ENCODE measurements at places on chromosomes 16 and 17.

DNA sequence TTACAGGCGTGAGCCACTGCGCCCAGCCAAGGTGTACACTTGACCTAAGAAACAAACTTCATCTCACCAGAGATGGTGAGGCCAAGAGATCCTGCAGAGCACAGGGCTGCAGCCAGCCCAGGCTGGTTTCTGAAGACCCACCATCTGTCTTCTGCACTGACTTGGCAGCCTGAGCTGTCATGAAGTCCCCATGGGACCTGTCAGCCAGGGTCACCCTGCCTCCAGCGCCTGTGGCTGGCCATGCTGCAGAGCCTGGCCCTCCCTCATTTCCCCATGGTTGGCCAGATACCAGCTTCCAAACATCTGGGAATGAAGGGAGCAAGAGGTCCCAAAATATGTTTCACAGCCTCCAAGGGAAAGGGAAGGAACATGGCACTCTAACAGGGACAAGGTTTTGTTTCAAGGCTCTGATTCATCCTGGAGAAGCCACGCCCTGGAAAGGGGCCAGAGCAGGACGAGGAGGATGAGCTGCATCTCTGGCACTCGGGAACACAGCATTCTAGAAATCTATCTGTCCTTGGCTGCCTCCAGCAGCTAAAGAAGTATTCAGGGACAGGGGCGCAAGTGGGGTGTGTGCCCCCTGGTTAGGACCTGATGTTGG lies 45.3 kb downstream of the DDX19A start:
- no peak for DNase-seq

DNA sequence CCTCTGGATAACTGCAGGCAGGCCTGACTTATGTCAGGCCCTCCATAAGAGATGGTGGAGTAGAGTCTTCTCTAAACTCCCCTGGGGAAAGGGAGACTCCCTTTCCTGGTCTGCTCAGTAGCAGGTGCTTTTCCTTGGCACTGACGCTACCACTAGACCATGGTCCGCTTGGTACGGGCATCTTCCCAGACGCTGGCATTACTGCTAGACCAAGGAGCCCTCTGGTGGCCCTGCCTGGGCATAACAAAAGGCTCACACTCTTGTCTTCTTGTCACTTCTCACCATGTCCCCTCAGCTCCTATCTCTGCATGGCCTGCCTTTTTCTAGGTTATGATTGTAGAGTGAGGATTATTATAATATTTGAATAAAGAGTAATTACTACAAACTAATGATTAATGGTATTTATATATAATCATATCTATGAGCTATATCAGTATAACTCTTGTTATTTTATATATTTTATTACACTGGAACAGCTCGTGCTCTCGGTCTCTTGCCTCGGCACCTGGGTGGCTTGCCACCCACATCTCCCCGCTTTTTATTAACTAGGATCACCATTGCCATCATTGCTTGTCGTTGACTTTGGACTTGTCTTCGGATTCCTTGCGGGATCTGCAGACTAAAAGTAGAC lies 59.8 kb upstream of the ARL4D start:
- peak; percentile 68 for DNase-seq

- DNase-seq = no peak
These were observed 8.4 kb downstream of the PER1 start for GRCh38 chr17:8143581-8144400.

DNA sequence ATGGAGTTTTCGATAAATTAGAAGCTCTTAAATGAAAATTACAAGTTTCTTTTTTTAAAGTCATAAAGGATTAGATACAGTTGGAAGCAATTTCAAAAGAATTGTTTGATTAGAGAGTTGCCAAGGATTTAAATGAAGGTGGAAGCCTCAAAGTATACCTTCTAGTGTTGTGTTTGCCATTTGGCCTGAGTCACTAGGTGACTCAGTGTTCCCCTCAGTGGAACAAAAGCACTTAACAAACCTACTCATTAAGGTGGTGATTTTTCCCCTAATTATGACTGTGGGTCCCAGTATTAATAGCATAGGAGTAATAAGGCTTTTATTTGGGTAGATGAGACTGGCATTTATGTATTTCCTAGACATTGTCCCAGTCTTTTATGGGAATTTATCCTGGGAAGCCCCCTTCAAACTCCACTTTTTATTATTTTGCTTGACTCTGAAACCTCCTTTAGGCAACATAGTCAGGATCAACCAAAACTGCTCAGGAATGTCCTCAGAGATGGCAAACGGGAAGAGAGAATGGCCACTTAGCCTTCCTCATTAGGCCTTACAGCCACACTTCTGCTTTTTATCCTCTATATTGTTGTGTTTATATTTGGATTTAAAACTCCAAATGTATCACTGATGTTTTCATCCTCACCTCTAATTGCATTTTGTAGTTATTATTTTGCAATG lies 161.0 kb downstream of the FTO start:
- DNase-seq = no peak

DNA sequence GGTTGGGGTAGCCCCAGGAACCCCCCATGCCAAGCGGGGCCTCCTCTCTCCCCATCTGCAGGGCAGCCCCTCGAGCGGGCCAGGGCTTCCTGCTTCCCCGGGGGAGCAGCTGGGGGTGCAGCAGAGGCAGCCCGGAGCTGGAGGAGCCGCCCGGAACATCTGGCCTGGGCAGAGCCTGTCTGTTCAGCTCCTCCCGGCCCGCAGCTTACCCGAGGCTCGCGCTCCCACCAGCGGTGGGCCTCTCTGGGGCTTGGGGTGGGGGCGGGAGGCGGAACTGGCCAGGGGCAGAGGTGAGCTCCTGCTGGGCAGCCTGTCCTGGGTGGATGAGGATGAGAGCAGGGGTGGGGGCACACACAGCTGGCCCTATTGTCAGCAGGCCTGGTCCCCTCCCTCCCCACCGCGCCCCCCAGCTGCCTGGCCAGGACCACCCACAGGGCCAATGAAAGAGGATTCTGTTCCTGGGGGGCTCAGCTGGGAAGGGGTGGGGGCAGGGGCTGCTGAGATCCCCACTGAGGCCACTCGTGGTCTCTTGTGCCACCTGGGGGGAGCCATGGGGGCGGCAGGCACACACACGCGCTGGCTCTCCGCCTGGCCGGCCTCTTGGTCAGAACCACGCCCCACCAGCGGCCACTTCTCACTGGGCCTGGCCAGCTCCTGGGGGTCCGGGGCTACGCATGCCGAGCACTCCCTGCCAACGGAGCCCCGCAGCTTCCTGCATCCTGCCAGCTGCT lies 34.7 kb downstream of the BAHCC1 start:
- no peak for DNase-seq

- no peak for DNase-seq
These were observed 1216.3 kb upstream of the GOT2 start for GRCh38 chr16:59950431-59950830.

- DNase-seq = no peak
These were observed 35.8 kb downstream of the ST3GAL2 start for GRCh38 chr16:70402916-70403659.

GRCh38 chr16:72474501-72475123 lies 302.7 kb upstream of the PMFBP1 start:
- peak; percentile 22 for DNase-seq

- no peak for DNase-seq
These were observed 222 bp downstream of the ZG16B start for GRCh38 chr16:2830355-2830695.

GRCh38 chr17:76868176-76868668 lies at the start of gene MGAT5B:
Gene MGAT5B (plus strand): TSS chr17:76868404. CDS start chr17:76869030, 626 bp downstream.
- DNase-seq = peak; percentile 70

DNA sequence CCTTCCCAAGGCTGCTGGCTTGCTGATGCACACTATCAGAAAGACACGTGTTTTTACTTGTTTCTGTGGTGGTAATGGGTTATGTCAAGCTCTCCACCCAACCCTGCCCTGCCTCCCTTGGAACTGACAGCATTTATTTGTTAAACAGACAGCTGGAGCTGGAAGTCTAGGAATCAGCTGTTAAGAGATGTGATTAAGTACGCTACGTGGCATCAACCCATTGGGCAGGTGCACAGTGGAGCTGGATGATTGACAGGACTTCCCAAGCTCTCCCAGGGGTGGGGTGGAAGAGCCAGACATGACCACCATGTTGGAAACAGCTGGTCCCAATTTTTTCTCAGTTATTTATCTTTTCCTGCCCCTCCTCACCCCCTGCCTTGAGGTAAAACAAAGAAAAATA lies 49.4 kb downstream of the ADAMTS18 start:
- no peak for DNase-seq

GRCh38 chr17:67686241-67686640 lies 31.5 kb upstream of the NOL11 start:
- no peak for DNase-seq

DNA sequence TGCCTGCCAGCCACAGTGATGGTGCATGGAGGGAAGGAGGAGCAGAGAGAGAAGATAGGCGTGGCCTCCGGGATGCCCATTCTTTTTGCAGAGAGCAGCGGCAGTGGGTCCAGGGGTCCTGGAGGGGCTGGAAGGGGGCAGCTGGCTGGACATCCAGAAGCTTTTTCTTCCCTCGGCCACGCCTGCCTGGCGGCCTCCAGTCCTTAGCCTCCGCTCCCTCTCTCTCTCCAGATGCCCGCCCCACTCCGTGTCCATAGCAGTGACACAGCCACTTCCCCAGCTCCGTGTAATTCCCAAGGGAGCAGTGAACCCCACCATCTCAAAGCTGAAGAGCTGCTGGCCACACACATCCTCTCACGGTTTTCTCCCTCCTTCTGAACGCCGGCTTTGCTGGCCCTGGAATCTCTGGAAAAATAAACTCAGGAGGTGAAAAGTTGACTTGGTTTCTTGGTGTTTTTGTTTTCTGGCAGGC lies 26.3 kb upstream of the CDC42EP4 start:
- no peak for DNase-seq

DNA sequence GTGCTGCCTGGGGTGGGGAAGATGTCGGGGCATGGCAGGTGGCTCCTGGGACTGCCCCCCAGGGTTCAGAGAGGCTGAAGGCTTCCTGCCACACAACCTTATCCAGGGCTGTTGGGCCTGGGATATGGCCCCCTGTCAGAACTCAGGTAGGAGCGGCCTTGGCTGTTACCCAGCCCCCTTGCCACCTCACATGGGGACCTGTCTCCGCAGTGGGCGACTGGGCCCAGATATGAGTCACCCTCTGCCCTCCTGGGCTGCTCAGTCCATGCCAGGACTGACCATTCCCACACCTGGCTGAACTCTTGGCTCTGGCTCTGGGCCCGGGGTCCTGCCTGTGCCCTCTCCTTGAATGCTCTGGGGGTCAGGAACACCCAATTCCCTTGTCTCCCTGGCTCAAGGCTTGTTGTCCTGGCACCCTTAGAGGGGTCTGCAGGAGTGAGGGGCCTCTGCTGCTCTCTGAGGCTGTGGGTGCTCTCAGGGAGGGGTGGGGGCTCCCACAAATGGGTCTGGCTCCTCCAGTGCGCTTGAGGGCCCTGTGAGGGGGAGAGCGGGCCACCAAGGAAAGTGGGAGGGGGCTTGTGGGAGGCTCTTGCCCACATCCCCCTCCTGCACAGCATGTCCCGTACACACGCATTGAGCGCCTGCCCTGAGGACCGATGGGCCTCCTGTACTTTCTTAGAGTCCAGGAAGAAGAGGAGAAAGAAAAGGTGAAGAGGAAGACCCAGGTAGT lies 36.0 kb downstream of the LGALS9 start:
- DNase-seq = no peak

DNA sequence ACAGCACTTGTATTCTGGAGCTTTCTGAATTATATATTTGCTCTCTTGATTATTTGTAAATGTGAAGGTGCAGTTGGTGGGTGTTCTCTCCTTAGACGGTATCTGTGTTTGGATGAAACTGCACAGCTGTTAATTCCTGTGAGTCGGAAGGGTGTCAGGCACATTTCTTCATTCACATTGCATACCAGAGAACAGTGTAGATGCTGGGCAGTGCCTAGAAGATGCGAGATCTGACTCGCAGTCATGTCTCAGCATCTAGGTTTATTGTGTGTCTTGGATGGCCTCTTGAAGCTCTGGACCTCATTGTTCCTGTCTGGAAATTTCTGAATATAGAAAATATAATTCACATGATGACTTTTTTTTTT lies 61.2 kb downstream of the CLEC16A start:
- no peak for DNase-seq

- DNase-seq = no peak
These were observed 204.4 kb upstream of the HS3ST3A1 start for GRCh38 chr17:13806092-13806491.

DNA sequence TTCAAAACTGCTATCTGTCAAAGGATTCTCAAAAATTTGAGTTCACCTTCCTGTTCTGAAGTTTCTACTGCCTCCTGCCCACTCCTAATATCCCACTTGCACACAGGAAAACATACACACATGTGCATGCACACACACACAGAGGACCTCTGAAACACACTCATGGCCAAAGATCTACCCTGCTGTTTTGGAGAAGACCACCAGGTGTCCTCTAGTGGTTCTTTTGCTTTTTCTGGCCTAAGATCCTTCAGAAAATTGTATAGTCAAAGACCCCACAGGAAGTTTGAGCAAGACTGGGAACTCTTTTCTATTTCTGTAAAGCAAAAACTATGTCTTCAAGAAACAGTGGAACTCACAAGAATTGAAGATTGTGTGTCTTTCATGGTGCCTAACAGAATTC lies 90.2 kb downstream of the CDH8 start:
- DNase-seq = no peak

DNA sequence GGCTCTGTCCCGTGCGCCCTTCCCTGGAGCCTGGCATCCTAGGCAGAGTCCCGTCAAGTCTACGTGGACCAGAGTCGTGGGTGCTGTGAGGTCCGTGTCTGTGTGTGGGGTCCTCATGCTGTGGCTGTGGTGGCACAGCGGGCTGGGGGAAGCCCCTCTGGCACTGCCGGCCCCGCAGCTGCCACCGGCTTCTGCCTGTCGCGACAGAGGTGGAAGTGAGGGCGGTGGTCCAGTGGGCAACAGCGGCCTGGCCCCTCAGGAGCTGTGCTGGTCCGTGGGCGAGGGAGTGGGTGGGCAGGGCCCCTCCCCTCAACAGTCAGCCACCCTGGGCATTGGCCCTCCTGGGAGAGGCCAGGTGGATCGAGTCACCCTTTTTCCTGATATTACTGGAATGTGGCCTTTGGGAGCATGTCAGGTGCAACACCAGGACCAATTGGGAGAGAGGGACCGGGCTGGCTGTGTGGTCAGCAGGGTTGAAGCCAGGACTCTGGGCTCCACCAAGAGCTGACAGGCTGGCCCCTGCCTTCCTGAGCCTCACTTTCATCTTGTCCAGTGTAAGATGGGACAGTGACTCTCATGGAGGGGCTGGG lies 11.9 kb downstream of the BAIAP2 start:
- DNase-seq = no peak

DNA sequence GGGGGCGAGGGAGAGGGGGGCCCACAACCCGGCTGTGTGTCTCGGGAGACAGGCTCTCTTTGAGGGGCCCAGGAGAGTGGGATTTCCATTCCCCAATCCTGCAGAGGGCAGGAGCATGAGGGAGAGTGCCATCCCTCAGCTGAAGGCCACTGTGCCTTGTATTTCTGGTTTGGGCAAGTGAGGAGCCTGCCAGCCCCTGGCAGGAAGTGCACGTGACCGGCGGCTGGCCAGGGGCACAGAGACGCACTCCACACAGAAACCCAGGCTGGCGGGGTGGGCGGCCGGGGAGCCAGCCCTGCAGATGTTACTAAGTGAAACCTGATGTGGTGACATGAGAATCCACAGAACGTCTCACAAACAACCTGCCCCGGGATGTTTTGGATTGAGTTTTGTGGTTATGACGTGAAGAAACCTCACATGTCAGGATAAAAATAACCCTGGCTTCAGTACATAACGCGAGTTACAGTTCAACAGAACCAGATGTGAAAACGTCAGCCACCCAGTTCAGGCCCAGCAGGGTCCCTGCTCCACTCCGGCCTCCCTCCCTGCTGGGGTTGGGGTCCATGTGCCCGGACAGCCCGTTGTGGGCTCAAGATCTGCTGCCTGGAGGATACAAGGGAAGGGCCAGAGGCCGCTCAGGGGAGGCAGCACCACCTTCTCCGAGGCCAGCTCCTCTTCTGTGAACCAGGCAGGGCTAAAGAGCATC lies 51.7 kb upstream of the MTSS2 start:
- DNase-seq = peak; percentile 40

Measured in CD4-positive, alpha-beta T cell treated with Interleukin-2 at 100 ng/mL for 4 hours (primary cell).